ENCODE measurements at places on chromosomes 13 and 19. TPM values are rescaled to one million over a fixed set of nuclear protein-coding genes. Genes with fewer than 3 reads are reported as not detected.

GRCh38 chr13:56720841-56721240 lies 419.9 kb upstream of the PRR20A start:
- DNase-seq, result no peak

GPR12 gene
- total RNA-seq, result not detected

- no peak for DNase-seq
These were observed 5.8 kb downstream of the TM9SF2 start for GRCh38 chr13:99507054-99507453.

DNA sequence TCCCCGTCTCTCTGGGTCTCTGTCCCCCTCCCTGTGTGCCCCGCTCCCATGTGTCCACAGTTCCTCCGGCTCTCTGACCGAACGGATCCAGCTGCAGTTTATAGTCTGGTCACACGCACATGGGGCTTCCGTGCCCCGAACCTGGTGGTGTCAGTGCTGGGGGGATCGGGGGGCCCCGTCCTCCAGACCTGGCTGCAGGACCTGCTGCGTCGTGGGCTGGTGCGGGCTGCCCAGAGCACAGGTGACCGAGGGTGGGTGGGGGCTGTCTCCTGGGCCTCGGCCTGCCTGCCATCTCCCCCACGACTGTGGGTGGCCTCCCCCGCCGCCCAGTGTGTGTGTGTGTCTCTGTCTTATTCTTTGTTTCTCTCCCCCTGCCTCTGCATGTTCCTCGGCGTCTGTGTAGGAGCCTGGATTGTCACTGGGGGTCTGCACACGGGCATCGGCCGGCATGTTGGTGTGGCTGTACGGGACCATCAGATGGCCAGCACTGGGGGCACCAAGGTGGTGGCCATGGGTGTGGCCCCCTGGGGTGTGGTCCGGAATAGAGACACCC lies 10.3 kb downstream of the TRPM4 start:
- no peak for DNase-seq

ZIK1 gene
- total RNA-seq, result 3.9 TPM

- no peak for DNase-seq
These were observed 71.7 kb upstream of the MLNR start for GRCh38 chr13:49148405-49148804.

SIGLEC6 gene
- total RNA-seq, result 1.6 TPM

GRCh38 chr13:77372275-77372674 lies 45.4 kb upstream of the MYCBP2 start:
- no peak for DNase-seq

KLK11 gene
- not detected for total RNA-seq

MCEMP1 gene
- total RNA-seq, result not detected

PGLYRP1 gene
- total RNA-seq, result not detected

GRCh38 chr19:16886305-16886880 lies 2.4 kb upstream of the F2RL3 start:
- no peak for DNase-seq

Measured in activated T-helper 1 cell treated with anti-CD3 and anti-CD28 coated beads, Interleukin-12 subunit alpha, Interleukin-12 subunit beta, Interleukin-2, Interleukin-4 antibody, amounts not matched to agents 30 ng/mL and 10 ng/mL and 1 ng/mL, durations not matched to agents 14 hours and 24 hours and 36 hours (primary cell).